IMR-90 (cell line): ENCODE measurements at places on chromosomes 7 and 10.

- DNase-seq, result no peak
These were observed 1.3 kb downstream of the CHST12 start for GRCh38 chr7:2404714-2405119.

DNA sequence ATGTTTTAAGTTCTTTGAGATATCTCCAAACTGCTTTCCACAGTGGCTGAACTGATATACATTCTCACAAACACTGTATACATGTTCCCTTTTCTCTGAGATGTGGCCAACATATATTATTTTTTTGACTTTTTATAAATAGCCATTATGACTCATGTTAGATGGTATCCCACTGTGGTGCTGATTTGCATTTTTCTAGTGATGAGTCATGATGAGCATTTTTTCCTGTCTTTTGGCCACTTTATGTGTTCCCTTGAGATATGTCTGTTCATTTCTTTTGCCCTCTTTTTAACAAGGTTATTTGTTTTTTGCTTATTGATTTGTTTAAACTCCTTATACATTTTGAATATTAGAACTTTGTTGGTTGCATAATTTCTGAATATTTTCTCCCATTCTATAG lies 1055.1 kb downstream of the NXPH1 start:
- DNase-seq, result peak; percentile 19

- DNase-seq, result no peak
These were observed 33.2 kb upstream of the PAPSS2 start for GRCh38 chr10:87626422-87626892.

DNA sequence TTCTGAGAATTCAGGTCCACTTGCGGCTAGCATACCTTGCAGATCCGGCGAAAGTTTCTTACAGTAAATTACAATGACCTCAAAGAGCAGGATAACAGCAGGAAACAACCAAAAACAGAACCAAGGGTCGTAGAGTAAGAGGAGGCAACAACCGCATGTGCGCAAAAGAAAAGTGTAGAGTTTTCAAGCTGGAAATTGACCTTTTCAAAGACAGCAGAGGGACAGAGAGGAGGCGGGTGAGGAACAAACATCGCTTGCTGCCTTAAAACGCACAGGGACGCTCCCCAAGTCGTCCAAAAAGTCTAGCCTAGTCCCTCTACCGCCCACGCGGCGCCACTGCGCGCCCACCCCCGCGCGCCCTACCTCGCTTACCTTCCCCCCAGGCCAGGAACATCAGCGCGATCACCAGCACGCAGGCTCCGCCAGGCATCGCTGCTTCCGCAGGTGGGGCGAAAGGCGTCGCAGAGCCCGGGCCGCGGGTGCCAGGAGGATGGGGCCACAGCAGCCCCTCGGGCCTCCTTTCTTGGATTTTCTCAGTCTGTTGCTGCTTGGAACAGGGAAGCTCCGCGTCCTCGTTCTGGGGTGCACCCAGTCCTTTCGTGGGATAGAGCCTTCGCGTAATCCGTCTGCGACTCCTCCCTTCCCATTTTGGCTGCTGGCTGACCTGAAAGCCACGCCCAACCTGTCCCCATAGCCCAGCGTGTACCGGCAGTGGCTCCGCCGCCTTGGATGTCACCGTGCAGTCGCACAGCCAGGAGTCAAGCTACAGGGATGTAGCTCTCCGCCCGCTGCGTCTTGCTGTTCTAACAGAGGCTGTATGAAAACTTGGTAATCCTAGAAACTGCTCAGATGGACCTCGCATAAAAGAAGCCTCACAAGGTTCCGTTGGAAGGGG lies at the start of gene VWDE:
TSS of gene VWDE (minus strand) at position 579 of the 895 bp plus-strand sequence. CDS start at position 430, 149 bp downstream.
- no peak for DNase-seq

- no peak for DNase-seq
These were observed 43.0 kb downstream of the ELMO1 start for GRCh38 chr7:37405603-37406122.

- no peak for DNase-seq
These were observed 26.2 kb downstream of the IKZF1 start for GRCh38 chr7:50330696-50331095.

GRCh38 chr10:32622409-32622808 lies 176.5 kb downstream of the CCDC7 start:
- DNase-seq, result no peak

DNA sequence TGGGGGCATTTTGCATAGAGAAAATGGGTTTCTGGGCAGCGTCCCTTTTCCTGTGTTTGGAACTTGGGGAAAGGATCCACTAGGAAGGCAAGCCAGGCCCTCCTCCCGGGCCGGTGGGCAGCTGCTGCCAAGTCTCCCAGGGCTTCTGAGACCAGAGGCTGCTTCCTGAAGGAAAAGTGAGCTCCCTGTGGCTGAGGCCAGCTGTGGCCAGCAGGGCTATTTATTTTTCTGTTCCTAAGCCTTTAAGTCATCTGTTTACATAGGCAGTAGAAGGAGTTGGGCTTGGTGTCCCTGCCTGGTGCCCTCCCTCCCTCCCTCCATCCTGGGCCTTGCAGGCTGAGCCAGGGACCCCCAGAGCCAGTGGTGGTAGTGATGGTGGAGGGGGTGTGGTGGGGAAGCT lies 70.5 kb upstream of the COL13A1 start:
- peak; percentile 91 for DNase-seq

GRCh38 chr7:43954524-43955228 lies 28.4 kb downstream of the UBE2D4 start:
- peak; percentile 75 for DNase-seq

DNA sequence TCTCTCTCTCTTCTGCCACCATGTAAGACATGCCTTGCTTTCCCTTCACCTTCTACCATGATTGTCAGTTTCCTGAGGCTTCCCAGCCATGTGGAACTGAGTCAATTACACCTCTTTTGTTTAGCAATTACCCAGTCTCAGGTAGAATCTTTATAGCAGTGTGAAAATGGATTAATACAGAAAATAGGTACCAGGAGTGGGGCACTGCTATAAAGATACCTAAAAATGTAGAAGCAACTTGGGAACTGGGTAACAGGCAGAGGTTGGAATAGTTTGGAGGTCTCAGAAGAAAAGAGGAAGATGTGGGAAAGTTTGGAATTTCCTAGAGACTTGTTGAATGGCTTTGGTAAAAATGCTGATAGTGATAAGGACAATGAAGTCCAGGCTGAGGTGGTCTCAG lies 15.6 kb downstream of the GALNTL5 start:
- DNase-seq, result no peak

GRCh38 chr7:3588341-3588740 lies 287.3 kb downstream of the SDK1 start:
- no peak for DNase-seq

GRCh38 chr7:18532813-18533212 lies 37.3 kb downstream of the HDAC9 start:
- no peak for DNase-seq

DNA sequence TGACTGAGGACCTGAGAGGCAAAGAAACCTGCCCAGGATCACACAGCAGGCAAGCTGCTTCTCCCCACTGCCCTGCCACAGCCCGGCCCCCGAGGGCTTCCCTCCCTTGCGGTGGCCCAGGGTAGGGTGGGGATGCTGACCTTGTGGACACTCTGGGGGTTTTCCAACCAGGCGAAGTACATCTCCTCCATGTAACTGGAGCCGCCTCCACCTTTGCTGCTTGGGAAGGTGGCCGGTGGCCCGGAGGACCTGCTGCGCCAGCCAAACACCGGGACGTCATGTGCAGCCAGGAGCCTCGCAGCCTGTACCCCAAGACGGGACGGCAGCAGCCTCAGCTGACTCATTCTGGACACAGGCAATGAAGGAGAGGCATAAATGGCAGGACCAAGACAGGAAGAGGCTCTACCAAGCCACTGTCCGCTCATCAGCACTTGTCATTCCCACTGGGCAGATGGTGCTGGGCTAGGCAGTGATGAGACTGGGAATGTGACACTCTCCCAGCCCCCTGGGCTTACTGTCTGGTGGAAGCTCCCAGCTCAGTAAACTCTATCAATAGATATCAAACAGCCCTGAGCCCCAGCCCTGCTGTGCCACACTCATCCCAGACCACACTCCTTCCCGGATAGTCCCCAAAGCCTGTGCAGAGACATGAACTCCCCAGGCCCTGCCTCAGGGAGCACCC lies 3.7 kb downstream of the OGDHL start:
- no peak for DNase-seq

GRCh38 chr10:3907514-3907913 lies 122.5 kb upstream of the KLF6 start:
- DNase-seq, result peak; percentile 64

DNA sequence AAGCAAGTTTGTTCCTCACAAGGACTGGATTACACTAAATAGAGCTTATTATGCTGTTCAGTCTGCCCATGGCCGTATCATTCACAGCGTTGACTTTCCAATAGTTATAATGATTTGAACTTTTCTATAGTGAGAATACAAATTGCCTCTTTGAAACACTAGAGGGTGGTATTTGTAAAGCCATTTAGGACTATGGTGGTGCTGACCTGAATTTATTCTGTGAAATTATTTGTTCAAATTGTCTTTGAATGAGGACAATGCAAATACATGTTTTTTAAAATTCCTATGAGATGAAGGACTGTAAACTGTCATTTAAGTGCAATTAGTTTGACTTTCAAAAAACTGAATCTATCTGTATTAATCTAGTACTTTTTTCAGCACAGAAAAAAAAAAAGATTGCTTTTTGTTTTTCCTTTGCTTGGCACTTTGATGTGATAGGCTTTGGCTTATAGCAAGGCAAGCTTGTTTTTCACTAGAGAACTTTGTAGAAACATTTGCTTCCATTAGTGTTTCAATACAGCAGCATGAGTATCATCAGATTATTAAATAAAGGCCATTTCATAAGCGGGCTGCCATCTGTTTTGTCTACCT lies 122.7 kb upstream of the TMEM229A start:
- peak; percentile 44 for DNase-seq

DNA sequence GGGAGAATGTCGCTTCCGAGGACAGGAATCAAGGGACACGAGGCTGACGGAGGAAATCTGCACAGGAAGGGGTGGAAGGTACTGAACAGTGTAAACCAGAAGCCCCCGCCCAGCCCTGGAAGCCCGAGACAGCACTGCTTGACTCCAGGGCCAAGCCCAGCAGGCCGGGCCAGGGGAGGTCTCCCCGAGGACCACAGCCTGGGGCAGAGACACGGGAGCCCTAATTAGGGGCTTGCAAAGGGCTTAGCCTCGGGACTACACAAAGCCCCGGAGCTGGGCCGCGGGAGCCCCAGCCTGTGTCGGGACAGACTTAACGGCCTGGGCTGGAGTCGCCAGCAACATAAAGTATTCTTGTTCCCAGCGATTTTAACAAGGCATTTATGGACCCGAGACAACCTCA lies 50.8 kb downstream of the OAT start:
- no peak for DNase-seq

- no peak for DNase-seq
These were observed 45.5 kb upstream of the RHOBTB1 start for GRCh38 chr10:60989400-60989876.

GRCh38 chr10:78537018-78537417 lies 503.4 kb downstream of the RPS24 start:
- DNase-seq, result no peak

DNA sequence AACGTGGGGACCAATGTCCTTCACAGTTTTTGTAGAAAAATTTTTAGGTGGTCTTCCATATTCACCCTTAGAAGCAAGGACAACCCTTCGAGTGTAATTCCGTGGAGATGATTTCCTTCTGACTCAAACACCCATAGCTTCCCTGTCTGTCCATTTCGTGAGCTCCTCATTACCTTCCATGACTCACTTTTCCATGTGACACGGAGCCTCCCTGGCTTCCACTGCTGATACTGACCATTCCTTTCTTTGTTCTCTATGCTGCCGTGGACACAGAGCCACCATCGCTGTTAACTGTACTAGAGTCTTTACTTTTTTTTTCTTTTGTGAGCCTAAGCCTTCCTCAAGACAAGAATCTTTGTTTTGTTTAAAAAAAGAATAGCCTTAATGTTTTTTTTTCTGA lies 12.5 kb upstream of the ARMS2 start:
- peak; percentile 77 for DNase-seq

GRCh38 chr7:11625669-11626068 lies 206.3 kb downstream of the THSD7A start:
- no peak for DNase-seq

GRCh38 chr10:91043173-91043910 lies 122.5 kb upstream of the ANKRD1 start:
- peak; percentile 16 for DNase-seq

DNA sequence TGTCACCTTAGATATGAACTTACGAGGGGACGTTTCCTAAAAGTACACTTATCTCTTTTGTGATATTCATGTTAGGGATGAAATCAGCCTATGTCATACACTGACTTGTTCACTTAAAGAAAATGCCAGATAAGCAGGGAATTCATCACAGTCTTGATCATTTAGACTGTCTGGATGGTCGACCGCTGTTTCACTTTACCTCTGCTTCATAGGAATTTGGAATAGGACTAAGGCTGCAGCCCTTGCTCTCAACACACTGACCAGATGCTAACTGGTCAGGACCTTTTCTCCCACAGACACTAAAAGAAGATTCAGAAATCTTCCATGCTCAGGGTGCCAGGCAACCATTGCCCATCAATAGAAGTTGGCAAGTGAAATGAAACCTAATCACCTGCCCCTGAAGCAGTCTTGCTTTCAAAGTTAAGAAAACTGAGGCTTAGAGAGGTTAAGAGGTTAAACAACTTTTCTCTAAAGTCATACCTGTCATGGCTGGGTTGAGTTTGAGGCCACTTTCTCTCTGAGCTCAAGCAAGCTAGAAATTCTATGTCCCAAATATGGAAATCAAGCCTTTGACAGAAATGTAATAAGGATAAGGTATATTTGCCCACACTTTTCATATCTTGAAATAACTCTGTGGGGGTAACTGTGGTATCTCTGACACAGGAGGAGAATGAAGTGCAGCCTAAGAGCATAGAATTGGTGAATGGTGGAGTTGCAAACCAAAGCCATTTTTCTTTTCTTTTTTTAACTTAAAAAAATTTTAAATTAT lies 77.1 kb downstream of the MAP3K8 start:
- DNase-seq, result no peak

- DNase-seq, result no peak
These were observed 334.5 kb downstream of the SORCS1 start for GRCh38 chr10:106830006-106830405.

DNA sequence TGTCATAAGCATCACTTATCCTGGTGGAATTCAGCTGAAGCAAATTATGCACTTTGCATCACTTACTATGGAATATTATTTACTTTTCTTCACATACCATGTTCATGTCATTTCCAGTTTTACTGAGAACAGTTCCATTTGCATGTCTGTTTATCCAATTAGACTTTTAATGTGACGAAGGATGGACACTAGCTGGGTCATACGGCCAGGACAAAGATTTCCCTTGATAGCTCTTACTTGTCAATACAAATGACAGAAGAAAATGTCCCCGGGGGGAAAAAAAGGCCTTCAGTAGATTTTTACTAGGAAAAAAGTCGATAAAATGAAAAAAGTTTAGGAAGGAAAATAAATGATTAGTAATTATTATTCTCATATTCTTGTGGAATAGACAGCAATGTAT lies 106.6 kb downstream of the RAPGEF5 start:
- no peak for DNase-seq

- DNase-seq, result no peak
These were observed 75.3 kb downstream of the HIBADH start for GRCh38 chr7:27587429-27587828.

DNA sequence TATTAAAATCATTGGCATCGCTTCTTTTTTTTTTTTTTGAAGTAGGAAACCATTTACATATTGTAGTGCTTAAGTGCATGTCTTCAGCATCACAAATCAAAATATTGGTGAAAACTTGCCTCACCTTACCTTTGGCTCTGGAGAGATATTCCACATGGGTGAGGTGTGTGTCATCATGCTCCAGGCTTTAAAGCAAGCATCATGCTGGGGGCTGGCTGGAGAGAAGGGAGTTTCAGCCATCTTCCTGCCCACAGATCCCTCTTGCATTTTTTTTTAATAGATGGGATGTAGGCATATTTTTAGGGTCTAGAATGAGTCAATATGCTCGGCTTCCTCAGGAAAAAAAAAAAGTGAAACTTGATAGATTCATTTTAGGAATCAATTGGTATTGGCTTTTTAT lies 2.3 kb upstream of the INSYN2A start:
- no peak for DNase-seq
